ENCODE measurements at places on chromosomes 7 and 10.
A peak's percentile ranks its signal among the peaks of the same experiment; 100 is the strongest.

DNA sequence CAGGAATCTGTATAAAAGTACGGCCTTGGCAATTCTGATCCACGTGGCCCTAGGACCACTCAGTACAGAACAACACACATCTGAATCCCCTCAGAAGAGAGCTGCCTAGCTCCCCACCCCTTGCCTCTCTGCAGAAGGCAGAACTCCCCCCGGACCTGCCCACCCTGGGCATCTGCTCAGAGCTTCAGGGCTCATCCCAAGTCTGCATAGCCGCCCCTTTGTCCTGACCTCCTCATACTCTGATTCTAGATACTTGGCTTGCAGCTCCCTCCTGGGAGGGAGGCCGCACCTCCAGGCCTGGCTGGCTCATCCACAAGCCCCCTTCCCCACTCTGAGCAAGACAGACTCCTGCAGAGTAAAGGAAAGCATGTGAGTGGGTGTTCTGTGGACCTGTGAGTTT is 49.6 kb downstream of the GRID1 start:
- DNase-seq: no peak

GRCh38 chr7:126790763-126791162 is 462.0 kb downstream of the GRM8 start:
- no peak for DNase-seq

- DNase-seq: no peak
Measured at GRCh38 chr10:12195281-12195602, 449 bp downstream of the NUDT5 start.

- no peak for DNase-seq
Measured at GRCh38 chr10:82463614-82464013, 588.6 kb downstream of the NRG3 start.

DNA sequence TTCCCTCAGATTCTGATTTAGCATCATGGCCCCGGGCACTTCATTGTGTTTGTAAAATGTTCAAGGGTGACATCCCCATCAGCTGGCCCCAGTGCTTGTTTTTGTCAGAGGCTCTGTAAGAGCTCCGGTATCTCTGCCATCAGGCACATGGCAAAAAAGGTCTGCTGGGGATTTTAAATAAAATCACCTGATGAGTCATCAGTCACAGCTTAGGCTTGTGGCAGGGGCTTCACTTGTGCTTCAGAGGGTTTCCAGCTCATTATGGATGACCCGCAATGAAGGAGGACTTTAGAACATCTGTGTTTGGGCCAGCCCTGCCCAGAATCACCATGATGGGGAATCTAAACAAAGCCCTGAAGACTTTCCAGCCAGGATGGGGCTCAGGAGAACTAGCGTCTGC is 259.9 kb downstream of the ZEB1 start:
- no peak for DNase-seq

DNA sequence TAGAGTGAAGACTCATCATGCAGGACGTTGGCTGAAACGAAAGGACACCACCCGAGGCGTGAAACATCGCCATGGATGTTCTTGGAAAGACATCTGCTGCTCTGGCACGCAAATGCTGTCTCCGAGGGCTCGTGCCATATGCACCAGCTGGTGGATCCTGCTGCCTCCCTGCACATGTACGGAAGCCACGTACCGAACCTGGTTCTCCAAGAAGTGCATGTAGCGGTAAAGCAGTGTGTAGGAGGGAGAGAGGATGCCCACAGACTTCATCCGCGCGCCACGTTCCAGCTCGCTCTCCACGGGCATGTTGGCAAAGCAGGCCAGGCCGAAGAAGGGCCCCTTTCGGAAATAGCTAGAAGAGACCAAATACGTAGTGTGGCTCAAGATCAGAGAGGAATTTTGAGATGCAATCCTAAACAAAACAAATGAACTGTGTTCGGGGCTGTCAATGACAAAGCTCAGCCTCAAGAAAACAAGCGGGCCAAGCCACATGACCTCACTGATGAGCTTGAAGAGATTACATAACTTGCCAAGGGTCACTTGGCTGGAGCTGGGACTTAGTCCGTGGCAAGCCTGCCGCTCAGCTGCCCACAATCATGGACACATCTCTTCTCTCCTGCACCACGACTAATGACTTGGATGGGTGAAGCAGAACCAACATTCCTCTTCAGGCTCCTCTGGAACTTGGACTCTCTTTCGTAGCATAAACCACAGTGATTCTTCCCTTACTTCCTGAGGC is 16.5 kb downstream of the DENND11 start:
- DNase-seq: no peak

- DNase-seq: no peak
Measured at GRCh38 chr10:22271786-22272185, 44.4 kb upstream of the COMMD3 start.

- no peak for DNase-seq
Measured at GRCh38 chr7:30157204-30157603, 22.4 kb downstream of the MTURN start.

- no peak for DNase-seq
Measured at GRCh38 chr10:3010816-3011460, 56.4 kb upstream of the PFKP start.

- DNase-seq: no peak
Measured at GRCh38 chr10:543862-544822, 145.3 kb downstream of the DIP2C start.

- no peak for DNase-seq
Measured at GRCh38 chr7:43148161-43148731, 35.8 kb downstream of the HECW1 start.

- DNase-seq: no peak
Measured at GRCh38 chr10:4947039-4947634, 16.1 kb upstream of the AKR1C1 start.

- DNase-seq: no peak
Measured at GRCh38 chr7:36448781-36449379, 59.2 kb downstream of the ANLN start.

GRCh38 chr10:71383972-71384687 is 12.6 kb upstream of the CDH23 start:
- peak; percentile 5 for DNase-seq

DNA sequence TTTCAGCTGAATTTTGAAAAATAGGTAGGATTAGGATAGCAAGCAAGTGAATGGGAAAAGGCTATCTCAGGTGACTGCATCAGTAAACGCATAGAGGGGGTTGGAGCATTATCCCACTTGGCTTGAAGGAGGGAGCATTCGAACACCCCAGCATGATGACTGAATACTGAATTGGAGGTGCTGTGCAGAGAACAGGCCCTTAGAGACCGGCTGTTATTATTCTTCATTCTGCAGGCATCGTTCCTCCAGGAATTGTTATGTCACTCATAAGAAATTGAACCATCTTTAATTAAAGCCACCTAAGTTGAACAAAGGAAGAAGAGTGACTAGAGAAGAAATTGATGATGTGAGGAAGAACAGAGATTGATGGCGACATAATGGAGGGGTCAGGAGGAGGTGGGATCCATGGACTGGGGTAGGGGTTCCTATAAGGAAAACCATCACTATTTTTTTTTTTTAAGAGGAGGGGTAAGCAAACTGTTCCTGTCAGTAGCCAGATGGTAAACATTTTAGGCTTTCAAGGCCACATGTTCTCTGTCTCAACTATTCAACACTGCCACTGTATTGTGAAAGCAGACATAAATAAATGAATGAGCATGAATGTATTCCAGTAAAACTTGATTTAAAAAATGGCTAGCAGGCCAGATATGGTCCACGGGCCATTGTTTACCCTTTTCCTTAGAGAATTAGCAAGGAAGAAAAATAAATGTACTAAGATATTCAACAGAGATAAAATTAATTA is 264.7 kb upstream of the TAC1 start:
- DNase-seq: no peak

- no peak for DNase-seq
Measured at GRCh38 chr7:5703572-5704533, 77.6 kb downstream of the RNF216 start.

GRCh38 chr7:130896898-130897514 is 163.0 kb upstream of the KLF14 start:
- no peak for DNase-seq

- DNase-seq: no peak
Measured at GRCh38 chr7:140168816-140169215, 8.0 kb downstream of the KDM7A start.

- DNase-seq: no peak
Measured at GRCh38 chr10:68082872-68083271, 7.8 kb upstream of the HERC4 start.

DNA sequence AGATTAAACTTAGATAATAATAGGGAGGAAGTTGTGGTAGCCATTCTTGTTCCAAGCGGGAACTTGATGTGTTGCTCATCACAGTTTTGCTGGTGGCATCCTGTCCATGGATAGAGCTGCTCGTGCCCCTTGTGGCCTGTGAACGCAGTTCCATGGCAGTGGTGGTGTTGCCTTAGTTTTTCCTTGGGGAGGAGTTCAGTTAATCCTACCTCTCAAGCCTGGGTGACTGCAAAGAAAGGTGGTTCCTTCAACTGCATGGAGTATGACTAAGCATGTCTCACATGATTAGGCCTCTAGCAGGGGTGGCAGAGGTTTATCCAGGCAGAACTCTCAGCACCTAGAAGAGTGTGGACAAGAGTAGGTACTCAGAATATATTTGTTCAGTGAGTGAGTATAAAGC is 99.7 kb downstream of the MAPK8 start:
- DNase-seq: no peak

DNA sequence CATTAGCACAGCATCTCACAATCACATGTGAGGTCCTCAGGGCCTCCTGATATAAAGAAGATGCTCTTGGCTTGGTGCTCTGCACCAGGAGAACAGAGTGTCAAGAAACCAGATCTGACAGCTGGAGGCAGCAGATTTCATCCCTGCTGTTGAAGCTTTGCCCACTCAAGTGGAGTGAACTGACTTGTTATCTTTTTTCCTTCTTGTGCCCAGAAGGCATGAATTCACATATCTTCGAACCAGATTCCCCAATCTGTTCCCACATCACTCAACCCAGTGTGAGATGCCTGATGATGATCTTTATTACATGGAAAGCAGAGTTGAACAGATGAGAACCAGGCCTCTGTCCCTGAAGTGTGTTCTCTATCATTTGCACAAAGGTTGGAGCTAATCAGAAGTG is 521.0 kb downstream of the SORCS1 start:
- DNase-seq: no peak
